NCI-H524 treated with DMSO at 0.1 percent for 48 hours (cell line): ENCODE measurements at places on chromosomes 5 and 9.
A peak's percentile ranks its signal among the peaks of the same experiment; 100 is the strongest.

GRCh38 chr5:149549461-149550267 lies 1.6 kb downstream of the CSNK1A1 start:
- DNase-seq, result no peak

DNA sequence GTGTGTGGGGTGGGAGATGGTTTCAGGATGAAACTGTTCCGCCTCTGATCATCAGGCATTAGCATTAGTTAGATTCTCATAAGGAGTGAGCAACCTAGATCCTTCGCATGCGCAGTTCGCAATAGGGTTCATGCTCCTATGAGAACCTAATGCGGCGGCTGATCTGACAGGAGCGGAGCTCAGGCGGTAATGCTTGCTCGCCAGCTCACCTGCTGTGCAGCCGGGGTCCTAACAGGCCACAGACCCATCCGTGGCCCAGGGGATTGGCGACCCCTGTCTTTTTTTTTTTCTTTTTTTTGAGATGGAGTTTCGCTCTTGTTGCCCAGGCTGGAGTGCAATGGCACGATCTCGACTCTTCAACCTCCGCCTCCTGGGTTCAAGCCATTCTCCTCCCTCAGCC lies 119.1 kb downstream of the KCNIP1 start:
- DNase-seq, result no peak

DNA sequence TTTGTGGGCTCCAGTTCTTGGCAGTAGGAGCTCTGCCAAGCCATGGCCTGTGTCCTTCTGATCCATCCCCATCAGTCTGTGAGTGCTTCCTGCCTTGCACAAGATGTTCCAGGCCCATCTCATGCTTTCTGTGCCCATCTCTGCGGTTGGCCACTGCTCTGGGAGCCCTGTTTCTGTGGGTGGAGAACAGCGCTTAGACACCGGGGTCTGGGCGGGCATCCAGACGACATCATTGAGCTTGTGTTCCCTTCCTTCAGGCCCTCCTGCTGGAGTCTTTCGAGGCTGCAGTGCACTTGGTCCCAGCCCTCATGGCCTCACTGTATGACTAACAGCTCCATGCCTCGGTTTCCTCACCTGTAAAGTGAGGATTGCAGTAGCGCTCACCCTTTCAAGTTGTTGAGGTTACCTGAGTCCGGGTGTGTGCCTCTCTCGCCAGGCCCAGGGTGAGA lies 14.9 kb upstream of the CARD19 start:
- DNase-seq, result no peak

- DNase-seq, result no peak
Measured at GRCh38 chr5:56307714-56308333, 74.7 kb upstream of the ANKRD55 start.

DNA sequence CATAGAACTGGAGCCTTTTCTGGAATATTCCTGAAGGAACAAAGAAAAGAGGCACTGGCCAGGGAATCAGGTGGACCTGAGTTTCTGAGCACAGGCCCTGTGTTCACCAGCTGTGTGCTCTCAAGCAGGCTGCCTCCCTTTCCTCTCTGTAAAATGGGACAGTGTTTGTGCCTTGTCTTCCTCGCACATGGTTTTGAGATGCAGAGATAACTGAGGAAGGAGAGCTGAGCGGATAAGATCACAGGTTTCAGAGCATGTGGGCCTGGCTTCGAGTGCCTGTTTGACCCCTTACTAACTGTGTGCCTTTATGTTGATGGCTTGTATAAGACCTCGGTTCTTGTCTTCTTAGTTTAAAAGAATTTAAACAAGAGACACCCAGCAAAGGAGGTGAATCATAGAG lies 46.2 kb upstream of the HAND1 start:
- no peak for DNase-seq

- no peak for DNase-seq
Measured at GRCh38 chr9:32350682-32351081, 33.8 kb upstream of the ACO1 start.

DNA sequence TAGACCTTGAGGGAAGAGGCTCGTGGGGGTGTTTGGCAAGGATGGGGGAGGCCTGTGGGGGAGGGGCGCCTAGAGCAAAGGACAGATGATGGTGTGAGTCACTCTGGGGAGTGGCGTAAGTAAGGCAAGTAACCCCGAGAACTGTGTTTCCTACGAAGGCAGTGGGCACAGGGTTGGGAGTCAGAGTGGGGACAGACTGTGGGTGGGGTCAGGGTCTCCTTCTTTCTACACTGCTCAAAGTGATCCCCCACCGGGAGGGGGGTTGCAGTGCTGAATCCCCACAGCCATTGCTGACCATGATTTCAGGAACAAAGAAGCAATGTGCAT lies 136.8 kb downstream of the TENT4A start:
- DNase-seq, result no peak

GRCh38 chr5:145965804-145966203 lies 29.4 kb downstream of the SH3RF2 start:
- DNase-seq, result no peak

GRCh38 chr9:90162326-90162725 lies 480.3 kb downstream of the DIRAS2 start:
- DNase-seq, result no peak

GRCh38 chr9:127397646-127398274 lies 791 bp downstream of the SLC2A8 start:
- DNase-seq, result no peak

- no peak for DNase-seq
Measured at GRCh38 chr9:89364666-89365531, 46.6 kb downstream of the SECISBP2 start.

DNA sequence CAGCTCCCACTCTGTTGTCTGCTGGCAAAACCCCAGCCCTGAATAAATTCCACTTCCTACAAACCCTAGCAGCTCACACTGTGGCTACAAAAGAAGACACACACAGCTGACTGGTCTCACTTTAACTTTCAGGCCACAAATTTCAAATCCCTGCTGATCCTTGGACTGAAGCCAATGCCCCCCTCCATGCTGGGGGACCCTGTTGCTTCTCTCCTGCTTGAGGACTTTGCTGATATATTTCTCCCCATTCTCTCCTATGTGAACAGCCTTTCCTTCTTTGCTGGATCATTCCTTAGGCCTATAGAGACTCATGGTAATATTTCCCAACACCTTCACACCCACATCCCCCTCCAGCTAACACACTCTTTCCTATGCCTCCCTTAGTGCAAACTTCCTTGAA lies 79.6 kb upstream of the ADRA1B start:
- DNase-seq, result no peak

GRCh38 chr9:74414325-74414724 lies 82.8 kb upstream of the RORB start:
- DNase-seq, result no peak

GRCh38 chr5:169417676-169418075 lies 116.7 kb upstream of the SLIT3 start:
- no peak for DNase-seq

- peak; percentile 32 for DNase-seq
Measured at GRCh38 chr9:95874989-95875304, 544 bp upstream of the ERCC6L2 start.

GRCh38 chr9:77024776-77025545 lies 5.5 kb downstream of the FOXB2 start:
- no peak for DNase-seq

DNA sequence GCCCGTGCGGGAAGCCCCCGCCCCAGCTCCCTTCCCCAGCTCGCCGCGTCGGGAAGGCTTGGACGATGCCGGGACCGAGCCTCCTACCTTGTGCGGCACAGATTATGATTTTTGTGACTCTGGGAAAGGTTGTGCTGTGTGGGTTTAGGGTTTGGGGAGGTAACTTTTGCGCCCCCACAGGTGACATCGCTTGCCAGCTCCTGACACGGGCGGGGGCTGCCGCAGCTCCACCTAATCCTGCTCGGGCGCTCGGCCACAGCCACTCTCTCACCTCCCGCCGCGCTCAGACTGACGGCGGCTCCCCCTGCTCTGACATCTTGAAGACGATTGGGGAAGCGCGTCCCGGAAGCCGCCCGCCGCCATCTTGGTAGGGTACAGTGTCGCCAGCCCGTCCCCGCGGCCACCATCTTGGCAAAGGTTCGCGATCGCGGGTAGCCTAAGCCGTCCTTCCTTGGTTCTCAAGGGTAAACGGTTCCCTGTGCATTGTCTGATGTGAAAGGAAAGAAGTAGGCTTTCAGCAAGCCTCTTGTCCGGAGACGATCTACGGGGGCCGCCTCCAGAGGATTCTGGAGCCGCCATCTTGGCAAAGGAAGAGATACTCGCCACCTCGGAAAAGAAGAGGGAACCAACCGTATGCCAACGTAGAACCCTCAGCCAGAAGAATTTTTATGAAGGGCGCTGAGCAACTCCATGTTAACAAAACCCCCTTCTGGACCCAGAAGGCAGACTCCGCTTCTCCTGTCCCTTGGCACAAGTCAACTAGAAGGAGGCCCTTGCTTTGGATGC lies 1.8 kb upstream of the NR3C1 start:
- peak; percentile 60 for DNase-seq

GRCh38 chr5:86463339-86463738 lies 154.4 kb upstream of the COX7C start:
- no peak for DNase-seq

- no peak for DNase-seq
Measured at GRCh38 chr9:6646293-6646636, 736 bp upstream of the GLDC start.

- DNase-seq, result no peak
Measured at GRCh38 chr5:101590384-101590783, 687.3 kb upstream of the ST8SIA4 start.

DNA sequence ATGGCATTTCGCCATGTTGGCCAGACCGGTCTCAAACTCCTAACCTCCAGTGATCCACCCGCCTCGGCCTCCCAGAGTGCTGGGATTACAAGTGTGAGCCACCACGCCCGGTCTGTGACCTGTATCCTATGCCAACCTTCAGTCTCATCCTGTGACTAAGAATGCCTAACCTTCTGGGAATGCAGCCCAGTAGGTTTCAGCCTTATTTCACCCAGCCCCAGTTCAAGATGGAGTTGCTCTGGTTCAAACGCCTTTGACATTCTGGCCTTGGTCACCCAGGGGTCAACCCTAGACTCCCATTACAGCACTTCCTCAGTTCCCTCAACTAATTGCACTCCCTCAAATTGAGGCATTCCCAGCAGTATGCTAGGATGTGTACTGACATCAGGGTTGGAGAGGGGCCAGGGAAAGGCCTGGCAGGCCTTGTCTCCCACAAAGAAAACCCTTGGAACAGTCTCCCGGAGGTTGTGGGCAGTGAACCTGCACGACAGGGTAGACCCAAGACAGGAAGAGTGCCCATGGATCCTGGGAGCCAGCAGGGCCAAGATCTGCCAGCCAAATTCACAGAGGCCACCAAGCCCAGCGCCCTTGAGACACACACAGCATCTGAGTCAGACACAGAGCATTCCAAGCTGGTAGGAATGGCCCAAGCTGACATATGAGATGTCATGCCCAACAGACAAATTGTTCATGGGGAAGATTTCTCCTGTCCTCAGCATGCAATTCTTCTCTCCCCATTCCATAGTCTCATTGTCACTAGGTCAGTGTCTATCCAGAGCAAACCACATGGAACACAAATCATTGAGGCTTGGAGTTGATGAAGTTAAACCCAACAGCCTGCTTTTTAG lies 24.9 kb upstream of the SMU1 start:
- DNase-seq, result no peak

- peak; percentile 90 for DNase-seq
Measured at GRCh38 chr5:107483231-107484024, 187.3 kb downstream of the EFNA5 start.

DNA sequence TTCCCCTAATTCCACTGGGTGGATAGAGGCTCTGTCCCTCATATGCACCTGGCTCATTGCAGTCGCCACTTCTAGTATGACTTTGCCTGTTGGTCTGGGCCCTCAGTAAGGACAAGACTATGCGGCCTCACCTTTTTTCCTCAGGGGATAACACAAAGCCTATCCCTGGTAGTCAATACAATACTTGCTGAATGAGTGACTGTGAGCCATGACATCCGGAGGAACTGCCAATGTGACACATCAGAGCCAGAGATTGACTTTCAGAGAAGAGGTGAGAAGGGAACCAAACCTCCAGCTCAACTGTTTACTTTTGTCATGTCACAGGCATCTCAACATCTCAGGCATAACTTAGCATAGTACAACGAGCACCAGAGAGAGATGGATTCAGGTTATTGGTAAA lies 371.3 kb downstream of the DMRT2 start:
- no peak for DNase-seq

DNA sequence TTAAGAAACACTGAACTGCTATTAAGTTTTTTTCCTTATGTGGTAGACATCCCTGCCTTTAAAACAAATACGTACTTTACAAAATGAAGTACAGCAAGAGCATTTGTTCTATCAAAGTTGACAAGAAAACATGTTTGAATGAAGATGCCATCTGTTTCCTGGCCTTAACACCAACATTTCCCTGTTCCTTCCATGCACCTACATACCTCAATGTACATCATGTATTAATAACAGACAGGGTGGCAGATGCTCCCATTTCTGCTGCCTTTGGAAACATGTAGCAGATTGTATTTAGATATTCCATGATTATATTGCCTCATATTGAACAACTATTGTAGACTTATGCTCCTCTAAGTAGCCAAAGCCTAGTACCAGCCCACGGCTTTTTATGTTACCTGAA lies 104.4 kb downstream of the PJA2 start:
- peak; percentile 67 for DNase-seq

GRCh38 chr9:72292874-72293607 lies 72.0 kb downstream of the ZFAND5 start:
- no peak for DNase-seq

DNA sequence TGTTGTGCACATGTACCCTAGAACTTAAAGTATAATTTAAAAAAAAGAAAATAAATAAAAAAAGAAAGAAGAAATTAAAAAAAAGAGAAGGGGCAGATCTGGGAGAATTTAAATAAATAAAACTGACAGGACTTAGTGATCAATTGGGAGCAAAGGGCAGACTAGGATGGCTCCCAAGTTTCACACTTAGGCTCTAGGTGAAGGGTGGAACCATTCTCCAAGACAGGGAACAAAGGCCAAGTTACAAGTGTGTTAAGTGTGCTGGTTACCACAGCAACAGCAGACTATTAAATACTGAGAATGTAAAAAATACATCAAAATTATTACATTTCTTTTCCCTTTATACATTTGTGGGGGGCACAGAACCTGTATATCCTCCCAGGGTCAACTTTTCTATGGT lies 7.1 kb downstream of the ZDHHC21 start:
- DNase-seq, result no peak

DNA sequence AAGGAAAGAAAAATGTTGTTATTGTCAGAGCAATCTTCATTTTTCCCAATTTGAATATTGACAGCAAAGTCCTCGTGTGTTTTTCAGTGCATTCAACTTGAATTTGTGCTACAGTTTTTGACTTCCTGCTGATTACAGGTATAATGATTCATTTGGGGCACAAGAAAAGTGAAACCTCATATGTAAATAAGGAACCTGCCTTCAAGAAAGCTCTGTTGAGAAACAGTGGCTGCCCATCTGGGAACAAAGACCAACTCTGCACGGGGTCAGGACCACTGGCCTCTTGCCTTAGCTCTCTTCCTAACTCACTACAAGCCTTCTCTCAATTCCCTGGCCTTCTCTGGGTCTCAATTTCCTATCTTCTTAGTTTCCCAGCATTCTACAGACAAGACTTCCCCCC lies 21.0 kb downstream of the TIMD4 start:
- DNase-seq, result no peak
